ENCODE measurements at places on chromosomes 16 and 17.

DNA sequence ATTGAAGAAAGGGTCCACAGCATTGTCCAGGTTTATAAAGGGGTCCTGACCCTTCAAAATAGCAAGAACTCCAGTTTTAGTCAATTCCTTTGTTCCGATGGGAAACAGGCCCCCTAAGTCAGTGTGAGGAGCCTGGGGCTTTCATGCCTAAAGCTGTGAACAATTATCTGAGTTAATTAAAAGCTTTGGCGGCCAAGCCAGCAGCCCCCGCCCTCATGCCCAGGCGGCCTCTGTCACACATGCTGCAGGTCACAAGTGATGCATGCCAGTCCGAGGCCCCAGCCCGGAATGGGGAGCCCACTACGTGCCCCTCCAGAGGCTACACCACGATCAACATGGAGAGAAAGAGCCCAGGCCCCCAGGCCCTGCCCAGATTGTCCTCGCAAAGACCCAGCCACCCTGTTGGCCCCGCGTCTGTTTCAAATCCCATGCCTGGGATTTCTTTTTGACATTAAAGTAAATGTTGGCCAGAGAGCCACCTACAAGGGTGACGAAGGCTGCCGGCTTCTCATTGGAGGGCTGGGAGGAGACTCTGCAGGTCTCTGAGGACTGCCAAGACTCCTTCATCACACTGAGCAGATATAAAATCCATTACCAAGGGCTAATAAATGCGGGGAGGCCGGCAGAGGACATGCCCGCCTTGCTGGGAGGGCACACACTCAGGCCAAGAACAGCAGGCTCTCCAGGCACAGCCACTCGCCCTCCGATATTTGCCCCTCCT lies 14.5 kb upstream of the PITPNM3 start:
- no peak for DNase-seq

DNA sequence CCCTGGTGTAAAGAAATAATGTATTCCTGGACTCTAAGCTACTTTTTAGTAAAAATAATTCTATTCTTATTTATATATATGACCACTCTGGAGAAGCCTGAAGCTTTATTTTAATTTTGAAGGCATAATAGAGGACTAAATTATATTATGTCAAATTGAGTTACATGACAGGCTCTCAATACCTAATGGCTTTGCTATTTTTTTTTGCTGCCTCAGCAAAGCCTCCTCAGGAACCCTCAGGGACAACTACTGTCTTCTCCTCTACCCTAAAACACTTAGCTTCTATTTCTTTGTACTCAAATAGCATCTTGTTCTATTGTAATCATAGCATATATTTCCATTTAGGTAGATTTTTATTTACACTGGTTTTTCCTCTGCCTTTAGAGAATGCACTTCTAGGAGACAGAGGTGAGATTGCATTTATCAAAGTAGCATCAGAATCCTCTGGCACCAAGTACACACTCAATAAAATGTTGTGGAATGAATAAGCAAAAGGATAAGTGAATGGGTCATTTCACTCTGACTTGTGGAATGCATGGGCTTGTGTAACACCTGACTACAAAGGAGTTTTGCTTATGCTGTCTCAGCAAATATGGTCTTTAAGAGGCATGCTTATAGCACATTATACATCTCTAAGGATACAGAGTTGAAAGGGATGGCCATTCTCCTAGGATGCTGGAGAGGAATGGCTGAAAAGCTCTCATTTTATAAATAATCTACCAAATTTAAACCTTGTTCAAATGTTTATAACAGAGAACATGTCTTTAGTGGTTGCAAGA lies 605.2 kb downstream of the KCNJ2 start:
- DNase-seq = no peak

GRCh38 chr16:84340325-84341040 lies 27.9 kb upstream of the ATP2C2 start:
- DNase-seq = no peak

GRCh38 chr16:50800074-50800473 lies 58.2 kb downstream of the CYLD start:
- DNase-seq = no peak

GRCh38 chr17:22695228-22695619 lies 1002.9 kb downstream of the KCNJ18 start:
- no peak for DNase-seq

- no peak for DNase-seq
These were observed 126.1 kb upstream of the NUDT7 start for GRCh38 chr16:77596261-77596660.

GRCh38 chr16:426115-426905 lies 861 bp downstream of the RAB11FIP3 start:
- no peak for DNase-seq

DNA sequence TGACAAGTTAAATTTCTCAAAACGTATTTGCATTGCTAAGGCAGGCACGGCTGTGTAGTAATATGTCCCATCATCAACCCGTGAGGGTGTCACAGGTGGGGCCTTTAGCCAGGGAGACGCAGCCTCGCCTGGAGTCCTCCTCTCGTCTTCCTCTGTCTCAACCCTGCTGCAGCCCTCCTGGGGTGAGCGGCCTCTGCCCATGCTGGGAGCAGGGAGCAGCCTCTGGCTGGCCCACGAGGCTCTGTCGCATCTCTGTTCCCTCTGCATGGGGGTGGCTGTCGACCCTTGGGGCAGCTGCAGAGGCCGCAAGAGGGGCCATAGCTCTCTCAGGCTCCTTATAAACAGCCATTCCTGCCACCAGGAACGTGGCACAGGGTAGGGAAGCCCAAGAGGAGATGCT lies 806 bp upstream of the SMIM5 start:
- no peak for DNase-seq

- no peak for DNase-seq
These were observed 474.9 kb downstream of the SLC39A11 start for GRCh38 chr17:72617557-72617956.

DNA sequence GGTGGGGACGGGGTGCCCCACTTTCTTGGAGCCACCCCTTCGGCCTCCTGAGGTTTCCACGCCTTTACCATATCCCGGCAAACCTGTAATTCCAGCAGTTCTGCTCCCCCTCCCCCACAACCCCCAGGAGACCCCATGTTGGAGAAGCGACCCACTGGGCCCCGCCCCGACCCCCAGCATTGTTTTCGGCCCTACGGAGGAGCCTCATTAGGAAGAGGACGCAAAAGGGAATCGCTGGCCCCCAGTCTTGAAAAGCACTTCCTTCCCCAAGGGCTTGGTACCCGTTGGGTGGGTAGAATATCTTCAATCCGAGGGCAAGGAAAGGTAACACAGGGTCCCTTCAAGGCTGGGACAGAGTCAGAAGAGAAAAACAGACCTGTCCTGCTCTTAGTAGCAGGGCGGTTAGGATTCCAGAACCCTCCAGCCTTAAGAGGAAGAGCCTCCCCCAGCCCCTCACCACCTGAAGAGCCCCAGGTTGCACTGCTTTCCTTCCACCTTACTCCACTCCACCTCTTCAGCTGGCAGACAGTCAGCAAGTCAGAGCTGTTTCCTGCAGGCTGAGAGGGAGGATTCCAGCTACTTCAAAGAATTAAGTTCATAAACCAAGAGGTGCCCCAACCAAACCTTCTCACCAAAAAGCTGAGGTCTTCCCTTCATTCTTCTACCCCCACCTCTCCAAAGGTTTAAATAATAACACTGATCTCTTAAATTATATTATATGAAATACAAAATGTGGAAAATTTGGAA lies 803 bp upstream of the TLCD2 start:
- no peak for DNase-seq

DNA sequence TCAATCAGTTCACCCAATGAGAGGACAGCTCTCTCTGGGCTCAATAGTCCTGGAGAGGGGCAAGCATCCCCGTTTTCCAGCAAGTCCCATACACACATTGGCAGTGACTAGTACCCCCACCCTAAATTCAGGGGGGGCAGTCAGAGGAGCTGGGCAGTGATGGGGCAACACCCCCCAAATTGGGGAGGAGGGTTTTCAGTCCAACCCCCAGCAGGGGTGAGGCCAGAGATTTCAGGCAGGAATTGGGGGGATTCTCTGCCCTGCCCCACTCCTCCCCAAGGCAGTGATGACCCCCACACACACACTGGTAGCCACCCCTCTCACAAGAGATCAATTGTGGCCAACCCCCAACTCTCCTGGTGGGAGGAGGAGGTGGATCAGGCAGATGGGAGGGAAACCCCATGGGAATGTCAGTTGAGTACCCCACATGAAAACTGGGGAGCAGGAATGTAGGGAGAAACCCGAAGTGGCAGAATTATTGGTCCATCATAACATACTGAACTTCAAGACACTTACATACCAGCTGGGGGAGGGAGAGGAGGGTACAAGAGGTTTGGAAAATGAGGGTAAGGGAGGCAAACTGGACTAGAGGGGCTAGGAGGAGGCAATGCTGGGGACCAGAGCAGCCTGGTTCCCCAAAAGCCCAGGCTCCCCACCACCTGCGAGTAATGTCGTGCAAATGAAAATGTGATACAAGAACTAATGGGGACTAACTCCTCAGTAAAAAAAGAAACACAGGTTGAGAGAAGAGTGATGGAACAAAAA lies 3.1 kb downstream of the VAMP2 start:
- no peak for DNase-seq

DNA sequence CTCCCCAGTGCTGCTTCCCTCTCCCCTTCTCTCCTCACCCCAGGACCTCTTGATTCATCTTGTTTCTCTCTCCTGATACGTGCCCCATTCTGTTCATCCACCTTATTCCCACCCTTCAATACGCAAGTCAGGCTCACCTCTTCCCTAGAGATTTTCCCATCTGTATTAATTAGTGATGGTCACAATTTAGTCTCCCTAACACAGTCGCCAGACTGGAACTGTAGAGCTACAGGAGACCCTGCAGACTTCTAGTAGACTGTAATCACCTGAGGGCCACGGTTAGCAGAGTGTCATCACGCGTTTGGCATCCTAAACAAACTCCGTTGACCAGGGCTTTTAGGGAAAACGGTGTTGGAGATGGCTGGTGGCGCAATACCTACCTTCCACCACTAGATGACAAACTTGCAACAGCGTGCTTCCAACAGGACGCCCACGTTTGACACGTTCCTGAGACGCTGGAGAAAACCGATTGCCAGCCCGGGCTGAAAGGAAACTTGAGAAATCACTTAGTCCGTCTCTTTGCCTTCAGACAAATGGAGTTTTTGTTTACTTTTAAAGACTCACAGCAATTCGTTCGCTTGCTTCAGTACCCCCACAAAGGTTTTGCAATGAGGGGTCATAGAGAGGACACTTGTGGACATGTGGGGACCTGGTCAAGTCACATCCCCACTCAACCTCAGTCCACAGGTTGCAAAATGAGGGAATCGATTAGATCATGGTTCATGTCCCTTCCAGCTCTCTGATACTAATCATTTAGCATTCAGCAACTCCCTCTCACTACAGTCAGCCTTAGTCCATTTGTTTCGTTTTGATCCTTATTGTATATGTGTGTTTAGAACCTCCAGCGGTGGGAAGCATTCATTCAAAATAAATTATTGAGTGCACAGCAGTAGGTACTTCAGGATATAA lies 20.6 kb downstream of the MYL4 start:
- DNase-seq = peak; percentile 72

GRCh38 chr16:69187446-69188235 lies 677 bp downstream of the SNTB2 start:
- DNase-seq = no peak

DNA sequence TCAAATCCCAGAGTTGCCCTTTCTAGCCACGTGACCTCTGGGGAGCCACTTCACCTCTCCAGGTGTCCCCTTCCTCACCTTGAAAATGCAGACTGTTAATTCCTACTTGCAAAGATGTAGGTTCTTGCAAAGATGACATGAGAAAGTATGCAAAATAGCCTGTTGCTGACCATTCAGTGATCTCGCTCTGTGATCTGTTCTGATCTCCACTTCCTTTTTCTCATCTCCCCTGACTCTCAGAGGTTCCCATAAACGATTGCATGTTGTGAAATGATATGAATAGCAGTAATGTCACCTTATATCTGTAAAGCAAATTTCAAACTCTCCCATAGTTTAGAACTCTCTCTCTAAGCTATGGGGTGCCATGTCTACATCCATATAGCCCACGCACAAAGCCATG lies 182.3 kb downstream of the TMEM132E start:
- no peak for DNase-seq

DNA sequence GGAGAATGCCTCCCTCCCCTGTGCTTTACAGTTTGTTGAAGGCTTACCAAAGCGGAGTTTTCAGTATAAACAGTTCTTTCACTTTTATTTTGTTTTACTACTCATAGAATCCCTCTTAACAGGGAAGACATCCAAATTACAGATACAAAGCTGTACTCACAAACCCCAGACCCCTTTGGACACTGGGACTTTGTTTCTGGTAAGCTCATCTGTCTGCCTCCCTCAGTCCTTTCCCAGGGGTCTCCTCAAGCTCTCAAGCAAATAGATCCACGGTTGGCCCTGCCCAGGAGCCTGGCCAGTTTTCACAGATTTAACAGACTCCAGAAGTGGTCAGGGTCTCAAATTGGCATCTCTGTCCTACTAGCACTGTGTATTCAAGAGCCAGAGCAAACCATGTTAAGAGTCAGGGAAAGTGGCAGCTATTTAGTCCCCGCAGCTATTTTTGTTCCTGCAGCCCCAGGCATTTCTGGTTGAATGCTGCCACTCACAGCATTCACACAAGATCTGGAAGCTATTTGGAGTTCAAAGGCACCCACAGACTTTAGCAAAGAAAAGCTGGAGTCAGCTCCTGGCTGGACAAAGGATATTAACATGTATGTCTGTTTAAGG lies 54.2 kb downstream of the TMEM100 start:
- no peak for DNase-seq

DNA sequence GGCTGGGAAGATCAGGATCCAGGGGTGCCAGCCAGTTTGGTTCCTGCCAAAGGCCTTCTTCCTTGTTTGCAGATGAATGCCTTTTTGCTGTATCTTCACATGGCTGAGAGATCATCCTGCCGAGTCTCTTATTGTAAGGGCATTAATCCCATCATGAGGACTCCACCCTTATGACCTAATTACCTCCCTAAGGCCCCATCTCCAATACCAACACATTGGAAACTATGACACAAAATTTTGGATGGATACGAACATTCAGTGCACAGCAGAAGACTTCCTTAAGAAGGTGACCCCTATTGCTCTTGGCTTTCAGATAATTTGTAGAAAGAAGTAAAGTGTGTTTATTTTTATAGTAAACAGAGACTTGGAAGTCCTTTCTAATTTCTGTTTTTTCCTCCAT lies 1164.7 kb upstream of the CDH8 start:
- no peak for DNase-seq

DNA sequence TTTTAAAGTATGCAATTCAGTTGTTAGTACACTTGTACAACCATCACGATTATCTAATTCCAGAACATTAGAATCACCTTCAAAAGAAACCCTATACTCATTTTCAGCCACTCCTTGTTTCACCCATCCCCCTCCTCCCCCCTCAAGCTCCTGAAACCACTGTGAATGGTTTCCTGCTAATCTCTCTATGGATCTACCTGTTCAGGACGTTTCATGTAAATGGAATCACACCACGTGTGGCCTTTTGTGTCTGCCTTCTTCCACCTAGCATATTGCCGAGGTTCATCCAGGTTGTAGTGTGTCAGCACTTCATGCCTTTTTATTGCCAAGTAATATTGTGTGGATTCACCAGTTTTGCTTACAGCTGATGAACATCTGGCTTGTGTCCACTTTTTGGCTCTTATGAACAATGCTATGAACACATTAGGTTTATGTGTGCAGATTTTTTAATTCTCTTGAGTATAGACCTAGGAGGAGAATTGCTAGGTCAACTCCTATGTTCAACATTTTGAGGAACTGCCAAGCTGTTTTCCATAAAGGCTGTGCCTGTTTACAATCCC lies 17.8 kb downstream of the EIF4A3 start:
- no peak for DNase-seq

All from stimulated activated CD4-positive, alpha-beta T cell treated with anti-CD3 and anti-CD28 coated beads, Interleukin-15, amount 100 ng/mL, for 48 hours (primary cell).